Left hindlimb (tissue), 1 donor: ENCODE measurements at places on chromosomes 11 and 22.

- DNase-seq: no peak
Measured at GRCh38 chr11:88315981-88316441, 21.5 kb downstream of the CTSC start.

DNA sequence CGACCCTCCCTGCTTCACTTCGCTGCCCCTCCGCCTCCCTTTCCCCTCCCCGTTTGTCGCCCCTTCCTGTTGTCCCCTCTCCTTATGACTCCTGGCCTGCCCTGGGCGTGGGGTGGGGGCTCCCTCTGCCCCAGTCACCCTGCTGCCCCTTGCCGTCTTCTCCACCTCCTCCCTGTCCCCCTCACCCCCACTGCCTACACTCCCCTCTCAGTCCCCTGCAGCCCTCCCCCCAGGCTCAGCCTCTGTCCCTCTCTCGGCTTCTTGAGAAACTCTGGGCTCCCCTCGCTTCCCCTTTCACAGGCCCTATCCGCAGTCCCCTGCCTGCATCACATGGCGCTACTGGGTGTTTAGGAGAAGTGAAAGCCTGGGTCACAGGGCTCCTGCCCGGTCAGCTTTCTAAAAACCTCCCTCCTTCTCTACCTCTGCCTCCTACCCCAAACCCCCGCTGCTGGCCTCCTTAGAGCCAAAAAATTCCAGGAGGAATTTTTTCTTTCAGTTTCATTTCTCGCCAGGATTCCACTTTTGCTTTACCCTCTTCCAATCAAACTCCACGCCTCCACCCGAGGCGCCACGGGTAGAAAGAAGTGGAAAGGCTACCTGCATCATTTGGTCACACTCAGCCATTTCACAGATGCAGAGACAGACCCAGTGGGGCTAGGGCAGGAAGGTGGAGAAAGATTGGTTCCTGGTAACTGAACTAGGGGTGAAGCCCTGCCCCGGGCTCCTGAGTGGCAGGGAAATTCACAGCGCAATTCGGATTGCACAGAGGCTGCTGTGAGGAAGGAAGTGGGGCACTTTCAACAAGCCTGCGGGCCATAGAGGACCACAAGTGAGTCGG, at the start of gene SLC15A3:
SLC15A3 (minus strand) TSS at position 273 of the 838 bp plus-strand sequence. CDS start 625 bp downstream, outside the sequence.
- no peak for DNase-seq

DNA sequence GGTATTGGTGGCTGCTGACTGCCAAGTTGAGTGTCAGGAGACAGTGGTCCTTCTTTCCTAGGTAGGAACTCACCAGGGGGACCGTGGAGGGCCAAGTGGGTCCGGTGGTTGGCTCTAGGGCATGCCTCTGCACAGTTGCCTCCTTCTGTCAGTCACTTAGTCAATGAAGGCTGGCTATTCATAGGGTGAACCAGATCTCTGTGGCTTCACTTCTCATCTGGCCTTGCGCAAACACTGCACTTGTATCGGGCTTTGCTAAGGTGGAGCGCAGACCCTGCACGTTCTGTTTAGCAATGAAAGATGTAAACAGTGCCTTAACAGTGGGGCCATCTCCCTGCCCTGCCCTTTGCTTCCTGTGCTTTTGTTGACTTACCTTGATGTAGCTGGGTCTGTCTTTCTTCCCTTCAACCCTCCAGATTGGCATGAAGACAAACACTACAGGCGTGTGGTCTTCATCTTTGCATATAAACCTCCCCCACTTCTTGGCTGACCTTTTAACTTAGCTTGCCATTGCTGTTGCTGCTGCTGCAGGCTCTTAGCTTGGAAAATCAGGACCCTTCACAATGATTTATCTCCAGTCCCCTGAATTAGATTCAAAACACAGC, 6.7 kb upstream of the SORL1-AS1 start:
- no peak for DNase-seq

DNA sequence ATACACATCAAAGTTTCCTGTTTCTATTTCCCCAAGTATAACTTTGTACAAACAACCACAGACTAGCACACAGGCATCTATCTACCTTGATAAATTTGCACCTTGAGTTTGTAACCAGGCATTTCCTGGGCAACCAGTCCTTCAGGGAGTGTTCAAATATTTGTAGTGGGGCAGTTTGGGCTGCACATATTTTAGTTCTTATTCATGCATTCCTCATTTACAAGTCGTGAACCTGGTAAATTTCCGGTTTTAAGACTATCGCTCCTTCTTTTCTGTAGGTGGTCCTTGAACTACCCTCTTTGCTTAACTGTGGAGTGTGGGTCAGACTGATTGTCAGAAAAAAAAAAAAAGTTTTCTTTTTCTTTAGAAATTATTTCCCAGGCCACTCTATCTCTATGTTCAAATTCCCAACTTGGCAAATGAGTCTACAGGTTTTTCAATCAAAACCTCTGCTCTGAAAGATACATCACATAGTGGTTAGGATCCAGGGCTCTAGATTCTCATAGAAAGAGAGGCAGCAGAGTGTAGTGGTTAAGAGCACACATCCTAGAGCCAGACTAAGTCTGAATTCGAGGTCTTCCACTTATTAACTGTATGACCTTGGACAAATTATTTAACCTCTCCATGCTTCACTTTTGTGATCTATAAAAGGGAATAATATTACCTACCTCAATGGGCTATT, 201.5 kb downstream of the SOX6 start:
- DNase-seq: no peak

GRCh38 chr11:104968856-104969776, 742 bp upstream of the CASP4 start:
- peak; percentile 60 for DNase-seq

GRCh38 chr11:15523543-15523942, 408.8 kb downstream of the INSC start:
- no peak for DNase-seq

- DNase-seq: no peak
Measured at GRCh38 chr11:18757811-18758210, 31.8 kb upstream of the IGSF22 start.

GRCh38 chr11:73475549-73476095, 99.4 kb downstream of the RELT start:
- no peak for DNase-seq

GRCh38 chr22:47030143-47030661, 267.8 kb downstream of the TBC1D22A start:
- no peak for DNase-seq

DNA sequence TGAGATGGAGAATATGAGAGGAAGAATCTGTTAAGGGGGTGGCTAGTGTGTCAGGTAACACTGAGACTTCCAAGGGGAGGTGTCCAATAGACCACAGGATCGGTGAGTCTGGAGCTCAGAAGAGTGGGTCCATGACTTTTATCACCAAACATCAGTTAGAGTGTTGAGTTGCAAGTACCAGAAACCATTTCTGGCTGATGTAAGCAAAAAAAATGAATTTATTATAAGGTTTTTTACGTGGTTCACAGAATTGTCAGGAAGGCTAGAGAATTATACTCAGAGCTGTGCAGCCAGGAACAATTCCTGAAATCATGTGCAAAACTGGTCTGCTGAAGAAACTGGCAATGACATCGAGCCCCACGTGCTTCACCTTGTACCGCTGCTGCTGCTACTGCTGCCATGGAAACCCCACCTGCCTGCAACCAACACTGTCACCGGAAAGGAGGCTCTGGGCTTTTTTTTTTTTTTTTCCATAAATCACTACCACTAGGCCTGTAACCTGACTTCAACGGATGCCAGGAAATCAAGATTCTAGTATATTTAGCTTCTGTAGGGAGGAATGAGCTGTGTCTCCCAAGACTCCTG, 16.6 kb upstream of the STK33 start:
- DNase-seq: peak; percentile 48

- no peak for DNase-seq
Measured at GRCh38 chr11:58506935-58507334, 970 bp downstream of the OR5B21 start.

- DNase-seq: peak; percentile 86
Measured at GRCh38 chr11:18720808-18721560, 5.0 kb downstream of the IGSF22 start.

- no peak for DNase-seq
Measured at GRCh38 chr22:32848226-32848625, 46.7 kb downstream of the TIMP3 start.

DNA sequence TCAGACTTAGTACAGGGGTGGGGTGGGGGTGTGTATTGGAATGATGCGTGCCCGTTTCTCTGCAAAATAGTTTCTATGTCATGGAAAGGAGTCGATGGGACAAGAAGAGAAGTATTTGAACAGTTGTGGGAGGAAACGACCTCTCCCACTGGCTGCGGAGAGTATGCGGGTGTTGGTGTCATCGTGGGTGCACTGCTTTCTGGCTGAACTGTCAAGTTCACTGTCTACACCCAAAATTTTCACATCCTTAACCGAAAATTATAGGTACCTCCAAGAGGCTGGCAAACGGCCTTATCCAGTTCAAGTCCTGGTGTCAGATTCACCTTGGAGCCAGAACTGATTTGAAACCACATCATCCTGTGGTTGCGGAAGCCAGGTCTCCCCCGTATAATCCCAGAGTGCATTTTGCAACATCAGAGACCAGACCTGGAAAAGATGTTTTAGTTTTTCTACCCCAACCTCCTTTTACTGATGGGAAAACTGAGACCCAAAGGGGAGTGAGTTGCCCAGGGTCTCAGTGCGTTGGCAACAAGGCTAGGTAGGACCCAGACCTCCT, 497 bp upstream of the SSRP1 start:
- no peak for DNase-seq

GRCh38 chr11:13852481-13852880, 110.0 kb upstream of the SPON1 start:
- DNase-seq: no peak

DNA sequence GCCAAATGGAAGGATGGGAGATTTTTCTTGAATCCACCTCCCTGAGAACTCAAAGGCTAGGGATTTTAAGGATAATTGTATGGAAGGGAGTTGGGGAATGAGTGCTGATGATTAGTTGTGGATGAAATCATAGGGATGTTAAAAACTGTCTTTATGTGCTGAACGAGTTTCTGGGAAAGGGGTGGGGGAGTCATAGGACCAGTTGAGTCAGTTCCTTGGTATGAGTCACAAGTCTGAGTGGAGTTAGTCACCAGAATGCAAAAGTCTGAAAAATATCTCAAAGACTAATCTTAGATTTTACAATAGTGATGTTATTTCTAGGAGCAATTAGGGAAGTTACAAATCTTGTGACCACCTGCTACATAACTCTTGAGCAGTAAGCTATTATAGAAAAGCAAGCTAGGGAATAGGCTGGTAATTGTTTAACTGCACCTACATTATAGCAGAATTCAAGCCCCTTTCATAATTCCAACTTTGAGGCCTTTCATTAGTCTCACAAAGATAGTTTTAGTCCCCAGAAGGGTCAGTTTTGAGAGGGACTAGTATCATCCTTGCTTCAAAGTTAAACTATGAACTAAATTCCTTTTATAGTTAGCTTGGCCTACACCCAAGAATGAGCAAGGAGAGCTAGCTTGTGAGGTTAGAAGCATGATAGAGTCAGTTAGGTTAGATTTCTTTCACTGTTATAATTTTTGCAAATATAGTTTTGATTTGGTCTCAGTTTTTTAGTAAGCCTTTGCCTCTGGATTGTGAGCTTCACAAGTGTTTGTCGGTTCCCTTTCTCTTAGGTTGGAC, 668.0 kb downstream of the ETS1 start:
- DNase-seq: no peak

GRCh38 chr11:127063241-127063640, 62.7 kb upstream of the KIRREL3 start:
- no peak for DNase-seq

DNA sequence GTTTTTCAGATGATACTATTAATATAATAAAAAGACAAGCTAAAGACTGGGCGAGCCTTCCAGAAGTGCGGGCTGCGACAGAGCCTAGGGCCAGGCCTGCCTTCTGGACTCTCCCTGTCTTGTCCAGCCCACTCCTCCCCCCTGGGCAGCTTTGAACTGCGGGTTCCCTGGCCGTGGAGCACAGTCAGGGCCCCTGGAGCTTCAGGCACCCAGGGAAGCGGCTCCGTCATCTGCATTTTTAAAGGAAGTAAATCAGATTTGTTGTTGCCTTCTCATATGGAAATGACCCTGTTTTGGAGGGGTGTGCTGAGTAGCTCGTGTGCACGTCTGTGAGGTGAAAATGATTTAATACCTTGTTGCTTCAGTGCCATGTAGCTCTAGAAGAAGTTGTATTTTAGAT, 265.3 kb downstream of the TBC1D22A start:
- DNase-seq: no peak

DNA sequence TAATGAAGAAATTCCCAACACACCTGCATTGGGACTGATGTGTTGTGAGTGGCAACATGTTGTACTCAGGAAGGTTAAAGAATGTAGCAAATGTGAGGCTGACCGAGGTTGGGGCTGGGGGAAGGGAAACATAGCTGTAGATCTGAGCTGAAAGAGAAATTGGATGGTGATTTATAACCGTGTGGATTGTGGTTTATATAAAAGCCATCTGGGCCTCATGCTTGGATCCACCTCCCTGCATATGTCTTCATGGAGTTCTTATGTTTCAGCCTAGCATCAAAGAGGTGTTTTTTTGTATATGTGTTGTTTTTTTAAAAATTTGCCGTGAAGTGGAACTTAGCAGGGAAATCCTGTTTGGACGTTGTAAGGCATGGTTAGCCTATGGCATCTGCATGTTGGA, 141.3 kb downstream of the NAV2 start:
- DNase-seq: no peak

DNA sequence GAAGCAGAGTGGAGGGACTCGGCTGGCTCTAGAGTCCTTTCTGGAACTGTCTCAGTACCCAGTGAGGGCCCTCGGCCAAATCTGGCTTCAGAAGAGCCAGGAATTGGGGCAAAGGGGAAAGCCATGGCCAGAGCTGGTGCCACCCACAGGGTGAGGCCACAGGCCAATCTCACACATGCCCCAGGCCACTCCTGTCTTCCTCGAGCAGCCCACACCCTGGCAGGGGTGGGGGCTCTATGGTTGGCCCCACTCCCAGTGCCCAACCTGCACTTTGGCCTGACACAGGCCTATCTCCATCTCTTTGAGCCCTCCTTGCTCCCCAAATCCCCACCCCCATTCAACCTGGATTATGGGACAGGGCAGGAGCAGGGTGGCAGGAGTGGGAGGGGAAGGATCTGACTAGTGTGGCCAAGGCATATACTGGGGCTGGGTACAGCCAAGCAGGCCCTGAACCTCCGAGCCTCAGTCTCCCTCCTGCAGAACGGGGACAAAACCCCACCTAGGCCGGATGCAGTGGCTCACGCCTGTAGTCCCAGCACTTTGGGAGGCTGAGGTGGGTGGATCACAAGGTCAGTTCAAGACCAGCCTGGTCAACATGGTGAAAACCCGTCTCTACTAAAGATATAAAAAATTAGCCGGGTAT, 6.9 kb downstream of the TST start:
- DNase-seq: no peak

DNA sequence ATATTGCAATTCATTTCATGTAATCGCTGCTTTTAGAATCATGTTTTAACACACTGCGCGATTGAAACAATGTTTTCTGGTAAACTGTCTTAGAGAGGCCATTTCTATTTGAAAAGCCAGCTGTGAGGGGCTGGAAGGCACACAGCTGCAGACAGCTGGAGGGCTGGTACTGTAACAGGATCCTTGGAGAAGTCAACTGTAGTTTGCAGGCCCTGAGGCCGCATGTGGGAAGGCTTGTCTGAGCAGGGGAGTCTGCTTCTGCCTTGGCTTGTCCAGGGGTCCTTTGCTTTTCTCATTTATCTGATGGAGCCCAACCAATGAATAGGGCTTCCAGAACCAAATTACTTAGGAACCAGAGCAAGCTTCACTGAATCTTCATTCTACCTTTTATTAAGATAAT, 313.5 kb downstream of the BLID start:
- DNase-seq: peak; percentile 83
